H1 (cell line): ENCODE measurements at places on chromosomes 5 and 9. TPM values are rescaled to one million over a fixed set of nuclear protein-coding genes. Genes with fewer than 3 reads are reported as not detected.

The GRXCR2 gene
- not detected in 2 replicates for total RNA-seq

DNA sequence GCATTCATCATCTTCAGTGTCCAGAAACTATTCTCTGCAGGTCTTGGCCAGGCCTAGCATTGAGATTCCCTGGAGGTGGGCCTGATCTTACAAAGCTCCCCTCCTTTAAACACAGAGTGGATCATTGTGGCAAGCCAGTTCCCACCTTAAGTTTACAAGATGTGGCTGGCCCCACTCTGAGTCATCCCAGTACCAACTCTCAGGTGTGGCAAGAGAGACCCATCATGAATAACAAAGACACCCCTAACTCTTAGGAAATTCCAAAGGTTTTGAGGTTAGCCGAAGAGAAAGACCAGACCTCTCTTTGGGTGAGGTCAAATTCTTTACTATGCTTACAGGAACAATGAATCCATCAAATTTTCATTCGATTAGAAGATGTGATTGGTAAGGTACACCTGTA lies 78.2 kb downstream of the RFK start:
- DNase-seq, result no peak

DNA sequence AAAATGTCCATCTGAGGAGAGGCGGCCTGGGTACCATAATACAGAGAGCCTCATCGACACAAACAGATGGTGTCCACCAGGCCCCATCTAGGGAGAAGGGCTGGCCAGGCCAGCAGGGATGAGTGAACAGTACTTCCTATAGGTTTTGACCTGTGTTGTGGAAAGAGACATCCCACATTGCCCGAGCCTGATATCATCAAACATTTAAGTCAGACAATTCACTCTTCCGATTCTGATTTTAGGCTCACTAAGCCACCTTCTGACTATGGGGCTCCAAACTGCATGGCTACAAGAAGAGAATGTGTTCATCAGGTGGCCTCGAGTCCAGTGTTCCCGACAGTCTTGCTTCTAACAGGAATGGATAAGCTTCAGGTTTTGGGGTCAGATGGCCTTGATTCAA lies 38.9 kb downstream of the SLC22A5 start:
- DNase-seq, result no peak

DNA sequence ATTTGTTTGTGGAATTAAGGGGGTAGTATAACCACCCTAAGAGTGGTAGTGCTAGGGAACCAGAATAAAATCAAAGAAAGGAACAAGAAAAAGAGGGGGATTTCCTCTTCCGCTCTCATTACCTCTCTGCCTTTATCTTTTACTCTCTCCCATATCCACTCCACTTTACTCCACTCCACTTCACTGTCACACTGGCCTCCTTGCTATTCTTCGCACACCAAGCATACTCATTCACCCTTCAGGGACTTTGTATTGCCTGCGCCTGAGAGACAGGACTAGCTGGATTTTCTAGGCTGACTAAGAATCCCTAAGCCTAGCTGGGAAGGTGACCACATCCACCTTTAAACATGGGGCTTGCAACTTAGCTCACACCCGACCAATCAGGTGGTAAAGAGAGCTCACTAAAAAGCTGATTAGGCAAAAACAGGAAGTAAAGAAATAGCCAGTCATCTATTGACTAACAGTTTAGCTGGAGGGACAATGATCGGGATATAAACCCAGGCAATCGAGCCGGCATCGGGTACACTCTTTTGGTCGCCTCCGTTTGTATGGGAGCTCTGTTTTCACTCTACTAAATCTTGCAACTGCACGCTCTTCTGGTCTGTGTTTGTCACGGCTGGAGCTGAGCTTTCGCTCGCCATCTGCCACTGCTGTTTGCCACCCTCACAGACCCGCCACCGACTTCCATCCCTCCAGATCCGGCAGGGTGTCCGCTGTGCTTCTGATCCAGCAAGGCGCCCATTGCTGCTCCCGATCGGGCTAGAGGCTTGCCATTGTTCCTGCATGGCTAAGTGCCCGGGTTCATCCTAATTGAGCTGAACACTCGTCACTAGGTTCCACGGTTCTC lies 121.8 kb downstream of the FAM170A start:
- DNase-seq, result no peak

DNA sequence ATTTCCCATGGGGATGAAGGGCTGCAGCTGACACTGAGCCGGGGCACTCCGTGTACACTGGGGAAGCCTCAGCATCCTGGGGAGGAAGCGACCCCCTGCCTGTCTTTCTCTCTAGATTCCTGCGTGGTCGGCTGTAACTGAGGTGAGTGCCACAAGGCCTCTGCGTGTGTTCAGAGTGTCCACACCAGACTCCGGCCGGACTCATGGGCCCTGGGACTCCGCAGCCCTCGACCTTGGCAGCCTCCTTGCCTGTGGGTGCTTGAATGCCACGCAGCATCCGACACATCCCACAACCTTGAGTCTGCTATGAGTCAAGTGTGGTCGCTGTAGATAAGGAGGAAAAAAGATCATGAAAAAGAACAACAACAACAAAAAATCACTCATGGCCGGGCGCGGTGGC lies 23.4 kb downstream of the PAEP start:
- no peak for DNase-seq

- no peak for DNase-seq
These were observed 1087.7 kb downstream of the CDH12 start for GRCh38 chr5:21765406-21765805.

- no peak for DNase-seq
These were observed 37.8 kb downstream of the WDR36 start for GRCh38 chr5:111129938-111130337.

DNA sequence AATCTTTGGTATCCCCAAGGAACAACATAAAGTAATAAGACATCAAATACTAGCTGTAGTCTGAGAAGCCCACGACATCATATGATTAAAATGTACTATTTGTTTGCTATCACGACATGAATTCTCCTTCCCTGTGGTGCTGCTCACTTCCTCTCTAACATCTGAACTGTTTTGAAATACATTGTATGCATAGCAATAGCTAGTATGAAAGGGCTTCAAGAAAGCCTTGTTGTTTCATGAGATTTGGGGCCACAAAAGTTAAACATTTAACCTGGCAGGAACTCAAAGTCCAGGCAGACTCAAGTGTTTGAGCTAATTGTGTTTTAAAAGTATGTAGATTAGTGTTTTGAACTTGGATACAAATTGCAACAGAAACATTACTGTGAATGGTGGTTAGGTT lies 237.4 kb upstream of the PTGER4 start:
- no peak for DNase-seq
